ENCODE measurements at places on chromosomes 3 and 15. TPM values are rescaled to one million over a fixed set of nuclear protein-coding genes. Genes with fewer than 3 reads are reported as not detected.
A peak's percentile ranks its signal among the peaks of the same experiment; 100 is the strongest.

GRCh38 chr3:54045061-54045815, 77.1 kb upstream of the CACNA2D3 start:
- no peak for DNase-seq

- DNase-seq, result no peak
Measured at GRCh38 chr3:76436894-76437293, 603.0 kb upstream of the ROBO2 start.

GRCh38 chr3:105765308-105765639, 103.5 kb downstream of the CBLB start:
- no peak for DNase-seq

- no peak for DNase-seq
Measured at GRCh38 chr3:52704611-52705437, 767 bp downstream of the GLT8D1 start.

DNA sequence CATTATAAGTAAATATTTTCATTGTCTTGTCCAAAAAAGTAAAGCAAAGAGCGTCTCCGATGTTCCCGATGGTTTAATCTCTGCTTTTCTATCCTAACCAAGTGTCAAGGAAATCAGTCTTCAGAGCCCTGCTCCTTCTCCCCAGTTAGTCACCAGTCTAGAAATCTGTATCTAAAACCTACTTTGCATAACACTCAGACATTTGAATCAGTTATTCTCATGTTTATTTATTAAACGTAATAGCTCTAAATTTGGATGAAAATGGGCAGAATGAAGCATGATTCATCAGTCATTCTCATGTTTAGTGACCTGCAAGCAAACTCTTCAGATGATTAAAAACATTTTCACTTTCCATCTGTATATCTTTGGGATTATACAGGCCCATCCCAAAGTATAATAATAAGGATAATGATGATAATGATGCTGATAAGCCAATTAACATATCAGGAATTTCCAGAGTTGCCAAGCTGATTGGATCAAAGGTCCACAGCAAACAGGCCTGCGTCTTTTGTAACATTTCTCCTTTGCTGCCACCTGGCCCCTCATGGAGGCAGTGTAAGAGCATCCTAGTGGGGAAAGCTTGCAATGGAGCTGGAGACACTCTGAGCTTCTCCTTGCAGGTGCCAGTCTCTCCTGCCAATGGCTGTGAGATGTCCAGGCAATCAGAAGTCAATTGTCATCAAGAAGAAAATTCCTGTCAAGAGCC, 273.9 kb downstream of the IGSF11 start:
- no peak for DNase-seq

- DNase-seq, result no peak
Measured at GRCh38 chr3:48268936-48269561, 28.1 kb downstream of the ZNF589 start.

The THSD4 gene
- 71.2 TPM for total RNA-seq

The ALCAM gene
- 43.9 TPM for total RNA-seq

DNA sequence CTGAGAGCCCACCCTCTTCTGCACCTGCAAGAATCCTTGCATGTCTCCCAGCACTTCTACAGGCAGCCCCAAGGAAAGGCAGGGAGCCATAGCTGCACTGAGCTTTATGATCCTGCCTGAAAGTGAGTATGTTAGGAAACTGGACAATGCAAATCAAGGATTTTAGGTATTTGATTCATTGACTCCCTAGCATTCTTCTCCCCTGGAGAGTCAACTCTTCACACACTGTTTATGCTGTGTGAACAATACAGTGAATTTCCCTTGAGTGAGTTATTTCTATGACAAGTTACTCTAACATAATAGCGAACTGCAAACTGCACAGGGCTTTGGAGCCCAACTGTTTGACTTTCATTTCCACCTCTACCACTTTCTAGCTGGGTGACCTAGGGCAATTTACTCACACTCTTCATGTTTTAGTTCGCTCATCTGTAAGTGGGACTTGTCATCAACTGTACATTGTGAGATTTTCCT, 96.0 kb upstream of the PHLDB2 start:
- no peak for DNase-seq

The CHRNB4 gene
- total RNA-seq, result not detected

GRCh38 chr3:78562328-78562727, 1205.5 kb downstream of the ROBO1 start:
- DNase-seq, result no peak

The ADAMTSL3 gene
- 5.7 TPM for total RNA-seq

The FOXB1 gene
- total RNA-seq, result not detected

The ALAS1 gene
- 62.4 TPM for total RNA-seq

GRCh38 chr3:64983583-64984359, 296.0 kb upstream of the ADAMTS9 start:
- no peak for DNase-seq

The CSTA gene
- total RNA-seq, result 3.6 TPM

GRCh38 chr3:106329521-106329920, 460.7 kb upstream of the CBLB start:
- DNase-seq, result no peak

DNA sequence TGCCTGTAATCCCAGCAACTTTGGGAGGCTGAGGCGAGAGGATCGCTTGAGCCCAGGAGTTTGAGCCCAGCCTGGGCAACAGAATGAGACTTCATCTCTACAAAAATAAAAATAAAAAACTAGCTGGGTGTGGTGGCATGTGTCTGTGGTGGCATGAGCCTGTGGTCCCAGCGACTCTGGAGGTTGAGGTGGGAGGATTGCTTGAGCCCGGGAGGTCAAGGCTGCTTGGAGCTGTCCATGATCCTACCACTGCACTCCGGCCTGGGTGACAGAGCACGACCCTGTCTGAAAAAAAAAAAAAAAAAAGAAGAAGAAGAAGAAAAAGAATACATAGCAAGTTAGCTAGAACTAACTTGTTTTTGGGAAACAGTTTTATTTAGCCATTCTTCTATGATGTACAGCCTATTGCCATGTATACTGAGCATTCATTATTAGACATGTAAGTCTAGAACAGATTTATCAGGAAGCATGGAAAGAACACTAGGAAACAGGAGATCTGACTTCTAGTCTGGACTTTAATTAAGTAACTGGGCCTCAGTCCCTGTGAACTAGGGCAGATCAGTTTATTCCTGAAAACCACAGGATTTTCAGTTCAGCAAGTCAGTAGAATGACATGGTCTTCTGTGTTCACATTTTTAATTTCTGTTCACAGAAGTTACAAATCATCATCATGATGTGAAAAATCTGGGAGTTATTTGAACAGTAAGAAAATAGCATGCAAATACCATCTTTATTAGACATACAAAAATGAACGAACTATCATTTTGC, 65.5 kb downstream of the KAT2B start:
- DNase-seq, result no peak

DNA sequence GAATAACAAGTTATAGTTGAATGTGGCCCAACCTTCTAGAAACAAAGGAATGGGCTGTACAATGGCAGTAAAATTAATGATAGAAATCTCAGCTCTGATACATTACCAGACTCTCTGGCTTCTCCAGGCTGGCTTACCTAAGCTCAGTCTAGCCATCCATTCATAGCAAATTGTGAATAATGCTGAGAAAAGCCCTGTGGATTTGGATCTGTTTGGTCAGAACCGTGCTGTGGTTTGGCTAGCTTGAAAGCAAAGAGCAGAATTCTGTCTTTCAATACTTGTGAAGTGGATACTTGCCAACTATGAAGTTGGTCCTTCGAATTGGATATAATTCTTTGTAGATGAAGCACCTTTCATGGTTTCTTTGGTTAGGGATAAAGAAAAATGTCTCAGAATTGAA, 199.1 kb downstream of the EPHA3 start:
- DNase-seq, result no peak

DNA sequence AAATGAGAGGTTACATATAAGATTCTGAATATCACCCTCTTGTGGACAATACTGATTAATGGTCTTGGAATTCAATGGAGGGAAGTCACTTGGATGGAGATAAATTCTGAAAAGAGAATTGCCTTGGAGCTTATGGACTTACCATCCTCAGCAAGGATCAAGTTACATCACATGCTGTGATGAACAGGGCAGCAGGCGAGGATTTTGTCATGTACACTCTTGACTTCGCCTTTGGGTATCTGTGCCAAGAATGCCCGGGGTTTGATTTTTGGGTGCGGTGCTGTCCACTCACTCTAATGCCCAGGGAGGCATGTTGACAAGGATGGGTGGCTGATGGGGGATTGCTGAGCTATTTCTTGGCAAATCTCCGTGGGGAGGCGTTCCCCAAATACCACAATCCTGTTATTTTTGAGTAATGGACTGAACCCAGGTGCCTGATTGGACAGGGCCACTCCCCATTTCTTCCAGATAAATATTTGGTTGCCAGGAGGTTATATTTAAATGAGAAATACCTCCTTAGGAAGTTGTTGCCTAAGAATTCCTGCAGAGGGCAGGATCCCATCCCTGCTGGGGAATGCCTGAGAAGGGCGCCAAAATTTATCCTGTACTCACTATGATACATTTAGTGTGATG, 96.3 kb downstream of the TPRG1 start:
- DNase-seq, result no peak

- no peak for DNase-seq
Measured at GRCh38 chr3:9193633-9194195, 55.7 kb downstream of the SRGAP3 start.

- no peak for DNase-seq
Measured at GRCh38 chr3:148863814-148864213, 1.3 kb upstream of the CPA3 start.

- peak; percentile 28 for DNase-seq
Measured at GRCh38 chr15:38714309-38715072, 149.9 kb upstream of the RASGRP1 start.

DNA sequence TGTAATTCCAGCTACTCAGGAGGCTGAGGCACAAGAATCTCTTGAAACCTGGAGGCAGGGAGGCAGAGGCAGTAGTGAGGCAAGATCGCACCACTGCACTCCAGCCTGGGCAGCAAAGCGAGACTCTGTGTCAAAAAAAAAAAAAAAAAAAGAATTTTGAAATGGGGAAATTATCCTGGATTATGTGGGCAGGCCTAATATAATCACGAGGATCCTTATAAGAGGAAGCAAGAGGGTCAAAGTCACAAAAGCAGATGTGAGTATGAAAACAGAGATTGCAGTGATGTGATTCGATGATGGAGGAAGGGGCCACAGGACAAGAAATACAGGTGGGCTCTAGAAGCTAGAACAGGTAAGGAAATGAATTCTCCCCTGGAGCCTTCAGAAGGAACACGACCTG, 159.6 kb downstream of the LEKR1 start:
- DNase-seq, result no peak

DNA sequence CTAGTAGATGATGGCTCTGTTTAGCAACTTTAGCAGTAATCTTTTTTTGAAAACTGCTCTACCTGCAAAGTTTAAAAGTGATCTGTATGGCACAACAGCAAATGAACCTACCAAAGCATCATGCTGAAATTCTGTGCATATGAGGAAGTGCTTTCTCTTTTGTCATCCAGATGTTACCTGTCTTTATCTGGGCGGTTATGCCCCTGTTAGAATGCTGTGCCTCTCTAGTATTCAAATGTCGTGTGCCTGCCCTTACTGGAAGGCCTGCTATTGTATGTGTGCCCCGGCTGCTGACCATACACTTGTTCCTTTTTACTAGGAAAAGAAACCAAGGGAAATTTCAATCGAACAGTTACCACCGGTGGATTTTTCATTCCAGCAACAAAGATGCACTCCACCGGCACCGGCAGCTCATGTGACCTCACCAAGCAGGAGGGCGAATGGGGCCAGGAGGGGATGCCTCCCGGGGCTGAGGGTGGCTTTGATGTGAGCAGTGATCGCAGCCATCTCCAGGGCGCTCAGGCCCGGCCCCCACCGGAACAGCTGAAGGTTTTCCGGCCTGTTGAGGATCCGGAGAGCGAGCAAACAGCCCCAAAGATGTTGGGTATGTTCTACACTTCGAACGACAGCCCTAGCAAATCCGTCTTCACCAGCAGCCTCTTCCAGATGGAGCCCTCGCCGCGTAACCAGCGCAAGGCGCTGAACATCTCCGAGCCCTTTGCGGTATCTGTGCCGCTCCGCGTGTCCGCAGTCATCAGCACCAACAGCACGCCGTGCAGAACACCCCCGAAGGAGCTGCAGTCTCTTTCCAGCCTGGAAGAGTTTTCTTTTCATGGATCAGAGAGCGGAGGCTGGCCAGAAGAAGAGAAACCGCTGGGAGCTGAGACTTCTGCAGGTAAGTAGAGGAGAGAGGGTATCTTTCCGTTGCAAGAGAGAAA, 61.6 kb downstream of the TMEM39A start:
- DNase-seq, result no peak

The GHRL gene
- total RNA-seq, result 2.2 TPM

GRCh38 chr3:58358092-58358491, 25.4 kb downstream of the PXK start:
- DNase-seq, result no peak

The P2RY14 gene
- total RNA-seq, result 14.6 TPM

DNA sequence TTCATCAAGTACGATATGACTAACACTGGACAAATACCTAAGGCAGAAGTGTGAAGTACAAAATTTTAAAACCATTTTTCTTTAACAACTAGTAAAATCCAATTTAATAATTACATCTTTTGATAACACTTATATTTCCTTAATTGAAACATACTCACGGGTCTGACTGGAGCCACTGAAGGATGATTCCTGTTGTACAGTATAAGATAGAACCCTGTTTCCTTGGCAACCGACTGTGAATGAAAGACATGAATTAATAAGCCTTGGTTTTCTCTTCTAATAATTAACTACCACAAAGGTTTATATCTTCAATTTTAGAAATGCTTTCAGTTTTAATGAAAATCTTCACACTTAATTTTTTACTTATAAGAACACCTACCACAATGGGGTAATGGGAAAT, 19.4 kb downstream of the DHX36 start:
- DNase-seq, result no peak

The TFG gene
- total RNA-seq, result 112 TPM

The ZNF621 gene
- 18.9 TPM for total RNA-seq

The RLBP1 gene
- total RNA-seq, result not detected

The SOX2 gene
- 0.55 TPM for total RNA-seq

DNA sequence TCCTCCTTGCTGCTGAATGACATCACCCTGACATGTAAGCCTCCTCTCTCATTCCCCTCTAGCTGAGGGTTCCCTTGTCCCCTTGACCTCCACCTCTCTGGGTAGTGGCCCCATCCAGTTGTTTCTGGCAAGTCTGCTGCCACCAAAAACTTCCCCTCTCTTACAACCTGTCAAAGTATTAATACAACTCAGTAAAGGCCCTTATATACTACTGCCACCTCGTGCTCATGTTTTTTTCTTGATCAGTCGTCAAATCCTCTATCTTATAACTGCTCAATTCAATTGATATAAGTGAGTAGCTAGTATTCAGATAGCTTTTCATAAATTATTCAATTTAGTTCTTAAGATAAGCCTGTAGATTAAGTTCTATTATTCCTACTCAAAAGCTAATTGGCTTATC, 249.6 kb downstream of the MBNL1 start:
- no peak for DNase-seq

GRCh38 chr3:8182904-8183303, 318.7 kb upstream of the LMCD1 start:
- no peak for DNase-seq

The KLF15 gene
- 28.1 TPM for total RNA-seq

GRCh38 chr3:30848087-30848779, 46.2 kb downstream of the GADL1 start:
- DNase-seq, result no peak

- DNase-seq, result no peak
Measured at GRCh38 chr15:63318344-63318743, 40.9 kb downstream of the APH1B start.
